ENCODE measurements at places on chromosomes 2 and 18.

- DNase-seq: no peak
Measured at GRCh38 chr18:26642440-26643348, 94.3 kb upstream of the KCTD1 start.

DNA sequence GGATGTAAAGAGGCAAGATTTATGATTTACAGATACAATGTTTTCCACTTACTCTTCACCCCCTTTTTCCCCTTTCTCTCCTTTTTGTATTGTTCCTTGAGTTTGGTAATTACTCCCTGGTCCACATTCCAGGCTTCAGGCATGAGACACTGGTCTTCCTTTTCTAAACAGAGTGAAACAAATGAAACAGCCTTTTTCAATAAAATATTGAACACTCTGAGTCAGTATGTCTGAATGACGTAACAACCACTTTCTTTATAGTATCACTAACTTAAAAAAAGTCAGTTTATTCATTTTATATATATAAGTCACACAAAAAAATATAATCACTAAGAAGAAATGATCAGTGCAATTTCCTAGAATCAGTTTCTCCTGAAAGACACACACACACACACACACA, 79.7 kb downstream of the STRN start:
- DNase-seq: no peak

GRCh38 chr2:36170805-36171204, 184.8 kb upstream of the CRIM1 start:
- no peak for DNase-seq

- DNase-seq: no peak
Measured at GRCh38 chr2:26941486-26941885, 29.0 kb upstream of the MAPRE3 start.

- peak; percentile 11 for DNase-seq
Measured at GRCh38 chr2:192471982-192472381, 277.2 kb upstream of the TMEFF2 start.

DNA sequence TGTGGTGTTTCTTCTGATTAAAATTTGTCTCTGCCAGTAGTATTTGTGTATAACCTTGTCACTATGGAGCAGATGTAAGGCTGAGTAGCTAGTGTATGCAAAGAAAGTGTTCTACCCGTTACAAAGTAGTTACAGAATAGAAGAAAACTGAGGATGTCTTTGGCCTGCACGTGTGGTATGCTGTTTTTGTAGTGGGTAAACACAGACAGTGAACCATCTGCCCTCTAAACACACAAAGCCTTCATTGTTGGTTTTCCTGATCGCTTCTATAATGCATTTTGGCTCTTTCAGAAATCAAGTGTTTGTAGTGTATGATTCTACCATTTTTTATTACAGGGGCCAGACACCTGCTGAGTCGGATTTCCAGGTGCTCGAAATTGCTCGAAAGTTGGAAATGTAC, 61.5 kb downstream of the FARP2 start:
- DNase-seq: no peak

- no peak for DNase-seq
Measured at GRCh38 chr2:233265899-233266431, 14.5 kb downstream of the ATG16L1 start.

- peak; percentile 58 for DNase-seq
Measured at GRCh38 chr2:154425994-154426393, 272.5 kb upstream of the KCNJ3 start.

- DNase-seq: peak; percentile 38
Measured at GRCh38 chr2:129253461-129253812, 726.0 kb upstream of the RAB6C start.

- DNase-seq: no peak
Measured at GRCh38 chr2:26535663-26536275, 57.8 kb upstream of the OTOF start.

DNA sequence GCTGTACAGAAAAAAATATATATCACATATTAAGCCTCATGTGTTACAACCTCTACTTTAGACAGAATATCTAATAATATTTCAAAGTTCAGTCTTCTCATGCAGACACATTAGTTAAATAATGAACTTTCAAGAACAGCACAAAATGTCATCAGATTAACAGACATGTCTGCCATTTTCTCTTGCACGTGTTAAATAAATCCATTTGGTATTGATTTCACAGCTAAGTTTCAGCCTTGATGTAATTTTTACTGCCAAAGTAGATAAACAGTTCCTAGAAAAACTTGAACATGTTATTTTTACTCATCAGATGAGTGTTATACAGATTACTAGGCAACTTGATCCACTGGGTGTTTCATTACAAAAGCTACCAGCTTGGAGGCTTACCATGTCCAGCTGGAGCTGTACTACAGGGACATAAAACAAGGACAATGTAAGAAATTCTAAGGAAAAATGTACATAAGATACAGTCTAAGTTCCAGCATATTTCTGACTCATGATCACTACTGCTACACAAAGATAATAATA, 290.7 kb upstream of the DDX18 start:
- DNase-seq: no peak

DNA sequence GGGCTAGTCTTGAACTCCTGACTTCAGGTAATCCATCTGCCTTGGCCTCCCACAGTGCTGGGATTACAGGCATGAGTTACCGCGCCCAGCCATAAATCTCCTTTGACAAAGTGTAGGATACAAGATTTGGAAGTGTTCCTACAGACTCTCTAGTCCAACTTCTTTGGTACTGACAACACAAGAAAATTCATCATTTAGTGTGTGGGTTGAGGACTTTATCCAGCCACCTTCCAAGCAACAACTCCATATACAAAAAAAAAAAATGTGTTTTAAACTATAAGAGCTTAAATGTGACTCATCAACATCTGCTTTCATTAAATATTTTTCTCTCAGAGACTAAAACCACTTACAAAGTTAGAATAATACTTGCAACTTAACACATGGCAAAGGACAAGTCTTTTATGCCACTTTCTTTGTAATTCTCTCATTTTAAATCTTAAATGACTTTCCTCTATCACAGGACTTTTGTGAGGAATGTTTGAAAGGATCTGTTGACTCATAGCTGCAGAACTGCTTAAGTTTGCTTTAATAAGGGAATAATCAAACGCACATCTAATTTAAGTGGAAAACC, 46.2 kb upstream of the ITGAV start:
- peak; percentile 73 for DNase-seq

DNA sequence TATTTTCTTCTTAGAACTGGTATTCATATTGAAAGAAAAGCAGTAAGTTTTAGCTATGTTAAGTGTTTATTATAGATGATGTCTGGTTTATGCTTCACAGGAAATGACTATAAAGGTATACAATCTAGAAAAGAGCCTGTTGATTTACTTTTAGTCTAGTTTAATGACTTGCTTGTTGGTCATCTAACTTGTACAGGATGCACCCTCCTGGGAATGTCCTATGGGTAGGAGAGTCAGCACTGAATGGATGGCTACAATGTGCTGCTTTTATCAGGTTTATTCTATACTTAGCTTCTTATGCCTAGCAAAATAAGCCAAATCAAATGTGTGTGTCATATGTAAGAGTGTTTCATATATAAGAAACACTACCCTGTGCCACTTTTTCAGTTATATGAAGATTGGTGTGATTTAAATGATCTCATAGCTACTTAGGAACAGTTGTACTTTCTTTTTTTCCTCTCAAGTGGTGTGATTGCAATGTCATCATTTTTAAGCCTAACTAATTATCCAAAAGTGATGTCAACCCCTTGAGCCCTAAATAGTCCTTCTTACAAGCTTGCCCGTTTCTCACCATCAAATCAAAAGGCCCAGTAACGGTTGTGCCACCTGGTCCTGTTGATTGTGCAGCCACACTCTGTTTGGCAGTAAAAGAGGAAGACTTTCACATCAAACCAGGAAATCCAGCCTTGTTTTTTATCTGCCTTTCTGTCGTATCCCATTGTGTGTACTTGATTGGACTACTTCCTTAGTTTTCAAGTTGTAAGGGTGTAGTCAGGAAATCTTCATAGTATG, 176.0 kb downstream of the DIS3L2 start:
- peak; percentile 6 for DNase-seq

GRCh38 chr2:25268139-25268538, 73.6 kb downstream of the DNMT3A start:
- DNase-seq: no peak

DNA sequence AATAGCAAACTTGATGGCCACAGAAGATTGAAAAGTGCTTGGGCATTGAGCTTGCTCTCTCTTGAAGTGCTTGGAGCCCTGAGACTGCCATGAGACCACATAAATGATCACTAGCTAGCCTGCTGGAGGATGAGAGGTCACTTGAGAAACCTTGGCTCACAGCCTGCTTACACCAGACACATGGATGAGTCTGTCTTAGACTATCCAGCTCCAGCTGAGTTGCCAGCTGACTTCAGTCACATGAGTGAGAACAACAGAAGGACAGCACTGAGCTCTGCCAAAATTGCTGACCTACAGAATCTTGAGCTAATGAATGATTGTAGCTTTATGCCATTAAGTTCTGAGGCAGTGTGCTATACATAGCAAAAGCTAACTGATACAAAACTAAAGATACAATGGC, 18.1 kb downstream of the NABP1 start:
- peak; percentile 28 for DNase-seq

- DNase-seq: no peak
Measured at GRCh38 chr18:8008033-8008432, 440.9 kb downstream of the PTPRM start.

- DNase-seq: no peak
Measured at GRCh38 chr2:111133603-111134002, 12.9 kb downstream of the BCL2L11 start.

- no peak for DNase-seq
Measured at GRCh38 chr18:2736823-2737222, 81.3 kb downstream of the SMCHD1 start.

DNA sequence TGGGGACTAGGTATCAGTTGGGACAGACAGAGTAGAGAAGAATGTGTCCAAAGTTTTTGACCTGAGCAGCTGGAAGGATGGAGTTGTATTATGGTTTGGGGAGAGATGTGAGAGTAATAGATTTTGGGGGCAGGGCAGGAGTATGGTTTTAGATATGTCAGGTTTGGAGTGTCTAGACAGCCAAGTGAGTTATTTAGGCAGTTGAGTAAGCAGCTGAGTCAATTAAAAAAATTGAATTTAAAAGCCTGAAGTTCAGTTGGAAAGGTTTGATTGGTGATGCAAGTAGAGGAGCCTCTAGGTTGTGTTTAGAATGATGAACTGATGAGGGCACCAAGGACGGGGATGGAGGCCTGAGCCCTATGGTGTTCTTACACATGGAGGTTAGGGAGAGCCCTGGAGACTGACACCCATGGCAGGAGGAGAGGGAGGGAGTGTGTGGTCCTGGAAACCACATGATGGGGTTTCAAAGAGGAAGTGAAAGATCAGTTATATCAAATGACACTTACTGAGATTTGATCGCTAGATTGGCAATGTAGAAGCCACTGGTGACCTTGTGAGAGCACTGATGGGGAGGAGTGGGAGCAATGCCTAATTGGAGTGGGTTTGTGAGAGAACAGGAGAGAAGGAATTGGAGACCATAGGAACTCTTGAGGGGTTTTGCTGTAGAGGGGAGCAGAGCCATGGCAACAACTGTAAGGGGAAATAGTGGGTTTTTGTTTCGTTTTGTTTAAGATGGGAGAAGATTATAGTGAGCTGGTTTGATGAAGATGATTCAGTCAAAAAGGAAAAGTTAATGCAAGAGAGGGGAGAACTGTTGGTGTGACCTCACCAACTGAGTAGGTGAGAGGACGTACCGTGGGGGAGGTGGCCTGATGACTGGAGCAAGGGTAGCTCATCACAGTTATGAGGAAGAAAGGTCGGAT, 10.3 kb downstream of the ITGA6 start:
- DNase-seq: no peak

DNA sequence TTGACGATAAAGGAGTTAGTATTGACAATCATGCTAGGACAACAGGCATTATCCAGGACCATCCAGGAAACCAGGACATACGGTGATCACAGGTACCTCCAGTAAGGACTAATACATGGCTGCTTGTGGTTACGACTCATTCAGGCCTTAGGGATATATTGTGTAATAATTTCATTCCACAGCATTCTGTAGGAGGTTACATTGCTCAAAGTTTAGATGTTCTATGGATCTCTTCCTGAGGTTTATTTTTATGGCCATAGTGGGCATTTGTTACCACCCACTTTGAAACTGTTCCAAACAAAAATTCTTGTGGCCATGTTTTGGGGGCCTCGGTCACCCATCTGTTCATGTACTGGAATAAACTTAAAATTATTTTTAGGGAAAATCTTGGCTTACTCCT, 431.6 kb downstream of the METTL4 start:
- no peak for DNase-seq

DNA sequence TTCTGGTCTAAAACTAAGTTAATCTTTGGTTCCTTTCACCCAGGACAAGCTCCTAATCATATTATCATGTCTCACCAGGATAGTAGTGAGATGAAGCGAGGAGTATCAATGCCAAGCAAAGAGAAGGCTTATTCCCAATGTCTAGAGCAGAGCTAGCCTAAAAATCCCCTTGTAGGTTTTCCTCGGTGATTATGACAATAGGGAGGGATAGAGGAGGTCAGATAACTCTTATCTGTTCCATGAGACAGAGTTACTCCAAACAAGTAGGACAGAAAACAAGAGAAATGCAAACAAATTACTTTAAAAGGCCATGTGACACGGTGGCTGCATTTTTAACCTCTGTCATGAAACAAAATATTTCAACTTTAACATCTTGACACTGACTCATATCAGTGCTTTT, 623.1 kb downstream of the ADCYAP1 start:
- no peak for DNase-seq

- DNase-seq: peak; percentile 14
Measured at GRCh38 chr2:159497847-159498246, 118.5 kb downstream of the BAZ2B start.

- peak; percentile 84 for DNase-seq
Measured at GRCh38 chr18:2846636-2847316, at the start of gene EMILIN2. TSS of gene EMILIN2 (plus strand) at chr18:2847006. CDS start at chr18:2847189, 183 bp downstream.
